Hematopoietic multipotent progenitor cell (in vitro differentiated cells): ENCODE measurements at places on chromosomes 7 and 10.

DNA sequence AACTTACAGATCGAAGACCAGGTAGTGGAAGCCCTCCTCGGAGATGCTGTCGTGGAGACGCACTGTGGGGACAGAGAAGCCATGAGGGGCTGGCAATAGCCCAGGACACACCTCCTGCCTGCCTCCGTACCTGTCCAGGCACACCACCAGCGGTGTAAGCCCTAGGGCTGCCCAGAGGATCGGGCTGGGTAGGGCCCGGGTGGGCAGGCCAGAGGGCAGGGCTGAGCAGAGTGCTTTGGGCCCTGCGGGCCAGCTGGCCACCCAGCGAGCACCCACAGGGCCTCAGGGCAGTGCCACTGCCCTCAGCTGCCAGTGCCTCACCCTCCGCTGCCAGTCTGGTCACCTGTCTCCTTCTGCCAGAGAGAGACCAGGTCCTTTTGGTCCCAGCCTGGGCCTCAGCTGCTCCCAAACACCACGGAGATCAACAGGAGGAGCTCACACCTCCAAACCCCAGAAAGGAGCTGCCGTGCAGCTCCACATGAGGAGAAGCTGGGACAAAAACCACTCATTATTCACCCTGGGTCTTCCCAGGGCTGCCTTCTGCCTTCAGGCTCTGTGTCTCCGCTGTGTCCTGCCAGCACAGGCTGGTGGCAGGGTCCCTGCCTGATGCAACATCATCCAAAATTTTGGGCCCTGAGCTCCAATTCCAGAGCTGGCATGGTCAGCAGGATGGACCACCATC is 58.2 kb downstream of the YKT6 start:
- DNase-seq = no peak

GRCh38 chr7:6167587-6168476 is 104.6 kb downstream of the CYTH3 start:
- no peak for DNase-seq

DNA sequence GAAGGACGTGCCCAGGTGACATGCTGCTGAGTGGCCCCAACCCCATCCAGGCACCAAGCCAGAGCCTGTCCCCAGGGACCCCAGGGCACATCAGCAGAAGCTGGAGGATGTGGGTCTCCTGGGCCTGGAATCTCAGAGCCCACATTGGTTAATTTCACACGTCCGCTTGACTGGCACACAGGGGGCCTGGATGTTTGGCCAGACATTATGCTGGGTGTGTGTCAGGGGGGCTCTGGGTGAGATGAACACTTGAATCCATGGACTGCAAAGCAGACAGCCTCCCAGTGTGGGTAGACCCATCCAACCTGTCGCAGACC is 79.1 kb upstream of the RET start:
- no peak for DNase-seq

GRCh38 chr7:124390301-124390700 is 357.4 kb upstream of the TMEM229A start:
- DNase-seq = no peak

- DNase-seq = no peak
Observed at GRCh38 chr10:43077421-43078171, 727 bp downstream of the RET start.

DNA sequence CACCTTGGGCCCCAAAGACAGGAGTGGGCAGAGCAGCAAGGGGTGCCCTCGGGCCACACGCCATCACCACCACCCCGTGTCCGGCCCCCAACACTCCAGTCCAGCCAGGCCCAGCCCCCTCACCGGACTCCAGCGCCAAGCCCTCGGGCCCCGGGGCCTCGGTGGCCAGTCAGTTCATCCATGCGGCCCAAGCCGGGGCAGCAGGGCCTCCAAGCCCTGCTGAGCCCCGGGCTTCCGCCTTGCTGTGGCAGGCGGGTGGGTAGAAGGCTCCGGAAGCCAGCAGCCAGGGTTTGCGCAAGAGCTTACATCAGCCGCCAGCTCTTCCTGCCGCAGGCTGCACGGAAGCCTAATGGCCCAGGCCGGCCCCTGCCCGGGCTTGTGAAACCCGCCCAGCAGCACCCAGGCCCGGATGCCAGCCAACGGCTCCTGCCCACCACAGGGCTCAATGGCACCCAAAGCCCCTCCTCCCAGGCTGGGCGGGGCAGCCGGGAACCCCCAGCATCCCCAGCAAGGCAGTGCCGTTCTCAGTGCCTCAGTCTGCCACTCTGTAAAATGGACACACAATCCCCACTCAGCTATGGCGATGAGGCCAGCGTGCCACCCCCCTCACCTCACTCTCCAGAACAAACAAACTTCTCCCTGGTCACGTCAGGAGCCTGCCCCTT is 26.5 kb downstream of the TNRC18 start:
- peak; percentile 98 for DNase-seq

DNA sequence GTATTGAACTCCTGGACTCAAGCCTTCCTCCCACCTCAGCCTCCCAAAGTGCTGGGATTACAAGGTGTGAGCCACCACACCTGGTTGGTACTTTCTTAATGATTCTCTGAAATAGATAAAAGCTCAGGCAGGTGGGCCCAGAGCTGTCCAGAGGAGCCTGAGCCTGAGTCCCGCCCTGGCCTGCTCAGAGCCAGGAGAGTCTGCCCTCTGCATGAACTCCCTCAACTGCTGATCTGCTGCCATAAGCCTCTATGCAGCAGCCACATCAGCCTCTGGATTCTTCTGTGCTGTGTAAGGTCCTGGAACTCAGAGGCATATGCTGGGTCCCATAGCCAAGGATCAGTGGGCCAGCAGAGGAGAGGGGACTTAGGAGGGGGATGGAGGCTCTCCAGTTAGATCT is 23.1 kb upstream of the DDIT4 start:
- DNase-seq = no peak

DNA sequence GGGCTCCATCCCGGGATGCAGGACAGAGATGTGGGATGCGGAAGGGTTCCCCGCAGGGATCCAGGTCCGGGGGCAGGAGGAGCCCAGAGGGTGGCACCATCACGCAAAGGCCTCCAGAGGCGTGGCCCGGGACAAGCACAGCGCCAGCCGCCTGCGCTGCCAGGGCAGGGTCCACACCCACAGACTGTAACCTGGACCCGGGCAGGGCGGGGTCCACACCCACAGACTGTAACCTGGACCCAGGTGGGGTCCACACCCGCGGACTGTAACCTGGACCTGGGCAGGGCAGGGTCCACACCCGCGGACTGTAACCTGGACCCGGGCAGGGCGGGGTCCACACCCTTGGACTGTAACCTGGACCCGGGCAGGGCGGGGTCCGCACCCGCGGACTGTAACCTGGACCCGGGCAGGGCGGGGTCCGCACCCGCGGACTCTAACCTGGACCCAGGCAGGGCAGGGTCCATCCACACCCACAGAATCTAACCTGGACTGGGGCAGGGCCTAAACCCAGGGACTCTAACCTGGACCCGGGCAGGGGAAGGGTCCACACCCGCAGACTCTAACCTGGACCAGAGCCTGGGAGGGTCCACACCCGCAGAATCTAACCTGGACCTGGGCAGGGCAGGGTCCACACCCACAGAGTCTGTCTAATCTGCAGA is 37.5 kb upstream of the SUN1 start:
- no peak for DNase-seq

DNA sequence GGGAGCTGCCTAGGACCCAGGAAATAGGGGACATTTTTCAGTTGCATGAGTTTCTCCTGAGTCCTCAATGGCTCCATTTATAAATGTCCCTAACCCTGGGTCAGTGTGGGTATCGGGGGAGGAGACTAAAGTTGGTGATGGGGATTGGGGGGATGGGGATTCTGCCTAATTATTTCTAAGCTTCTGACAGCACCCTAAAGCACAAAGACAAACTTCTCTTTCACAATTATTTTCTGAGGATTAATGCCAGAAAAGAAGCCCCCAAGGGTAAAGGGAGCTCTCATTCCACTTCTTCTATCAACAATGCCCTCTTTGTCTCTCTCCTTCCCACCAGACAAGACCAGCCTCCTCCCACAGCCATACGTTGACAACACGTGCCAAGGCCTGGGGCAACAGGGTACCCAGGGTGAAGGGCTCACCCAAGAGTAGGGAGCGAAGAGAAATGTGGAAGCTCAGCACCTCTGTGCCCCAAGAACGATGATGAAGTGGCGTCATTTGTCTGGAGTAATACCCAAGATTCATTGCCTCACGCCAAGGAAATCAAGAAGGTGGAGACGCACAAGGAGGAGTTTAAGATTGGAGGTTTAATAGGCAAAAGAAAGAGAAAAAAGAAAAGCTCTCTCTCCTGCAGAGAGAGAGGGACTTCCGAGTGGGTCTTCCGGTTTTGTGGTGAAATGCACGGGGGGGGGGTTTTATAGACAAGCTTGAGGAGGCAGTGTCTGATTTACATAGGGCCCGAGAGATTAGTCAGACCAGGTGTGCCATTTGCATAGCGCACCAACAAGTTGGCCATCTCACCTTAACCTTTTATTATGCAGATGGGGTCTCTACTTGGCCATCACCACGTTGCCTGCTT is 14.4 kb upstream of the GJC3 start:
- peak; percentile 14 for DNase-seq

GRCh38 chr7:158957921-158958491 is 101.6 kb downstream of the DYNC2I1 start:
- DNase-seq = no peak

DNA sequence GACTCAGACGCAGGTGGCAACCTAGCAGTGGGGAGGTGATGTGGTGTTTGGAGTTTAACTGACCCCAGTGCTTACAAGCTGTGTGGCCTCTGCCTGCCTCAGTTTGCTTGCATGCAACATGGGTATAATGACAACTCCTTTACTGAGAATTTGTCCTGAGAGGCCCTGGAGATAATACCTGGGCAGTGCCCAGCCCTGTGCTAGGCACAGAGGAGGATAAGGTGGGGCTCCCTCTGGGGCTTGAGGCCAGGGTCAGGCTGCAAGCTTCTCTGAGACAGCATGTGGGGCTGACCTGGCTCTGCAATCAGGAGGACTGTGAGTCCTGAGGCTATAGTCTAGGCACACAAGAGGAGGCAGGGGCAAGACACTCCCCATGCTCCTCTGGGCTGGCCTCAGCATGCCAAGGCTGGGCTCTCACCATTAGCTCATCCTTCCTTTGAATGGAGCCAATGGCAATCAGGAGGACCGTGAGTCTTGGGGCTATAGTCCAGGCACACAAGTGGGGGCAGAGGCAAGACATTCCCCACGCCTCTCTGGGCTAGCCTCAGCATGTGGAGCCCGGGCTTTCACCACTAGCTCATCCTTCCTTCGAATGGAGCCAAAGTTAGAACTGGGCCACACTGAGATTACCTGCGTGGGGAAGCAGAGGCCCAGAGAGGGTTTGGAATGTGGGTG is 147.9 kb downstream of the RPS24 start:
- no peak for DNase-seq

GRCh38 chr7:158742065-158742821 is 37.6 kb upstream of the NCAPG2 start:
- DNase-seq = no peak

DNA sequence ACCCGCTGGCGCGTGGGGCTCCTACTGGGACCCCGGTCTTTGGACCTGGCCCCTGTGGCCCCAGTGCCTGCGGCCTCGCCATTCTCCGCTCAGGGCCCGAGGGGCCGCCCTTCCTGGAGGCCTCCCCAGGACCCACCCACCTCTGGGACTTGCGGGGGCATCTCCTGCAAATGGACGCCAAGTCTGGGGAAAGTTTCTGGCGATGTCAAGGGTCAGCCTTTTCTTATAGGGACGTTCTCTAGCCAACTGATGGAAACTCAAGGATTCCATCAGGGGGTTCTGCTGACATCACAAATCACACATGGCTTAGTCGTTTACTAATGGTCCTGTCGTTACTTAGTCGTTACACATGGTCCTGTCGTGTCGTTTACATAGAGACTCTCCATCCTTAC is 57.7 kb upstream of the RHOBTB1 start:
- no peak for DNase-seq

- no peak for DNase-seq
Observed at GRCh38 chr10:63421591-63421990, 44.2 kb downstream of the JMJD1C start.

DNA sequence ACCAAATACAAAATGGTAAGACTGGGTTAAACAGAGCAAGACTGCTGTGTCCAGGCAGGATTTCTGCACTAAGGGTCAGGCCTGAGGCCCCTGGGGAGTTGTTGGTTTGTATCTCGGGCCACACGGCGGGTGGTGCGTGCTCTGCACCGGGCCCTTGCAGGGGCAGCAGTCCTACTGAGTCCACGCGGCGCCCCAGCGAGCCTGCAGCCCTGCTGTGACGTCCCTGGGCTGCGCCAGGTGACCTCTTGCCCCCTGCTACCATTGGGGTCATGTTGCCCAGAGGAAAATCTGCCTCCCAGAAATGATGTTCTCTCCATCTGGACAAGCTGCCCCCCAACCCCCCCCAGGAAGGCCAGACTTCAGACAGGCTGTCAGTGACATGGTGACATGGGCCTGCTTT is 281.5 kb downstream of the CELF2 start:
- no peak for DNase-seq

GRCh38 chr7:151252961-151253711 is 4.6 kb upstream of the SMARCD3 start:
- DNase-seq = no peak

- DNase-seq = no peak
Observed at GRCh38 chr7:36809510-36809909, 85.2 kb upstream of the AOAH start.

GRCh38 chr7:25454562-25455041 is 226.3 kb upstream of the NPVF start:
- DNase-seq = no peak

GRCh38 chr7:38795593-38795992 is 113.4 kb downstream of the VPS41 start:
- DNase-seq = no peak

- peak; percentile 49 for DNase-seq
Observed at GRCh38 chr10:26503911-26504310, 65.8 kb downstream of the APBB1IP start.

DNA sequence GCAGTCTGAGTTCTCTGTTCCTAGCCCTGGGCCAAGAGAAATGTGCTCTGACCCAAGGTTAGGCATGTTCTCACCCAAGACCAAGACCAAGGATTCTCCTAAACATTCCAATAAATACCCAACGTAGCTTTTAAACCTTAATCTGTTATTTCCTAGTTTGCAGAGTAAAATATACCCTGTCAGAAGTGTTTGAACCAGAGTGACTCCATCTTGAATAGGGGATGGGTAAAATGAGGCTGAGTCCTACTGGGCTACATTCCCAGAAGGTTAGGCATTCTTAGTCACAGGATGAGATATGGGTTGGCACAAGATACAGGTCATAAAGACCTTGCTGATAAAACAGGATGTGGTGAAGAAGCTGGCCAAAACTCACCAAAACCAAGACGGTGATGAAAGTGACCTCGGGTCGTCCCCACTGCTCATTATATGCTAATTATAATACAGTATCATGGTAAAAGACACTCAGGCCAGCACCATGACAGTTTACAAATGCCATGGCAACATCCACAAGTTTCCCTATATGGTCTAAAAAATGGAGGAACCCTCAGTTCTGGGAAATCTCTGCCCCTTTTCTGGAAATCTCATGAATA is 27.7 kb downstream of the PLXNA4 start:
- DNase-seq = no peak

DNA sequence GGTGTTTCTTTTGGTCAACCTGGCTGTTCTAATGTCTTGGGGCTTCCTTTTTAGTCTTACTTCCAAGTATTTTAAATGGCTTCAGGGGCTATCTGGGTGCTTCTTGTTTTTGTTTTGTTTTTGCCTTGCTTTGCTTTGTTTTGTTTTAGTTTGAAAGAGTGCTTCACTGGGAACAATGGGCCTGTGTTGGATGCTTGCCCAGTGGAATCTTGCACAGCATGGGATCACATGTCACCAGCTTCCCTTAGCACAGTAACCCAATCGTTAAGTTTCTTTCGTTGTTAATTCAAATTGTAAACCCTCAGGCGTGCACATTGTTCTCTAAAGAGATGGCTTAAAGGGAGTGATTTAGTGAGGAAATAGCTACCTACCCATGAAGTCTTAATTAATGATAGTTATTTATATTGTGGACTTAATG is 8.9 kb downstream of the COL17A1 start:
- DNase-seq = no peak
